ENCODE measurements at places on chromosomes 7 and 10.
A peak's percentile ranks its signal among the peaks of the same experiment; 100 is the strongest.

GRCh38 chr7:143265017-143265693, 1.9 kb downstream of the GSTK1 start:
- no peak for DNase-seq

GRCh38 chr7:92192326-92192725, 13.4 kb upstream of the LRRD1 start:
- DNase-seq, result no peak

DNA sequence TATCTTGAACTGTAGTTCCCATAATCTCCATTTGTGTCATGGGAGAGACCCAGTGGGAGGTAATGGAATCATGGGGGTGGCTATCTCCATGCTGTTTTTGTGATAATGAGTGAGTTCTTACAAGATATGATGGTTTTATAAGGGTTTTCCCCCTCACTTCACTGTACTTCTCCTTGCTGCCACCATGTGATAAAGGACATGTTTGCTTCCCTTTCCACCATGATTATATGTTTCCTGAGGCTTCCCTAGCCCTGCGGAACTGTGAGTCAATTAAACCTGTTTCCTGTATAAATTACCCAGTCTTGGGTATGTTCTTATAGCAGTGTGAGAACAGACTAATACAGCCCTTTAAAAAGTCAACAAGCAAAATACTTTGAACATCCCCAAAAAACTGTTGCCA, 427.7 kb downstream of the HTR7 start:
- DNase-seq, result no peak

DNA sequence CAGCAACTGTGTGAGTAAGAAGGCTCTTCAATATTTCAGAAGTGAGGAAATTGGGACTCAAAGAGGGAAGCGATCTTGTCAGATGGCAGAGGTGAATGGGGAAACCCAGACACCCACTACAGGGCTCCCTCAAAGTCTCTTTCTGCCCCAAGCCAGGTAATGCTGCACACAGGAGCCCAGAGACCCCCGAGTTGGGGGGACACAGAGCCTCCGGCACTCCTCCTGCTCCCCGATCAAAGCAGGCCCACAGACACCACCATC, 139.4 kb downstream of the TNS3 start:
- DNase-seq, result no peak

DNA sequence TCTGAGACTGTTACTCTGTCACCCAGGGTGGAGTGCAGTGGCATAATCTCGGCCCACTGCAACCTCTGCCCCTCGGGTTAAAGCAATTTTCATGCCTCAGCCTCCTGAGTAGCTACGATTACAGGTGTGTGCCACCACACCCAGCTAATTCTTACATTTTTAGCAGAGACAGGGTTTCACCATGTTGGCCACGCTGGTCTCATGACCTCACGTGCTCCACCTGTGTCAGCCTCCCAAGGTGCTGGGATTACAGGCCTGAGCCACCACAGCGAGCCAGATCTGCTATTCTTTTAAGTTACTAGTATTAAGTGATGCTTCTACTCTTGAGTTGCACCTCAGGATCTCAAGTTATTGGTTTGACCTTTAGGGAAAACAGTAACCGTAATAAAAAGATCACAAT, 23.0 kb upstream of the KMT2E start:
- no peak for DNase-seq

DNA sequence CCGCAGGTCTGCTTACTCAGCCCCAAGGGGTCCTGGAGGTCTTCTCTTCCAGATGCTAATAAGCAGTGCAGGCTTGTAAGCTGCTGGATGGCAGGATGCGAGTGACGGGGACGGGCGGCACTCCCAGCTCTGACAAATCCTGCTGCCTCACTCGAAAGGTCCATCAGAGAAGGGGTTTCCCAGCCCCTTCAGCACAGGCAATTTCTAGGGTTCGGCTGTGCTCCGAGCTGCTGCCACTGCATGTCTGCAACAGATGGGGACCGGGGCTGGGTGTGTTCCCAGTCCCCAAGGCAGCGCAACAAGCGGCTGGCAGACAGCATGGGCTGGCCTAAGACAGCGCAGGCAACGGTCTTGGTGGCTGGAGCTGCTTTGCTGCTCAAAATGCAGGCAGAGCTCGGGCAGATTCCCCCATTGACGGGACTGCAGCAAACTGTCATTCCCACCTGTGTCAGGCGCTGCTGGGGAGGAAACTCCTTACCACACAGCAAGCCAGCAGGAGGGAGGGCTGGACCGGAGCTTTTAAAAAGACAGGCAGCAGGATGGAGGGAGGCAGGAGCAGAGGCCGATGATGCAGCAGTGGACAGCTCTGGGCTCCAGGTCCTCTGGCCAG, 62.4 kb downstream of the PRKAG2 start:
- DNase-seq, result peak; percentile 21

DNA sequence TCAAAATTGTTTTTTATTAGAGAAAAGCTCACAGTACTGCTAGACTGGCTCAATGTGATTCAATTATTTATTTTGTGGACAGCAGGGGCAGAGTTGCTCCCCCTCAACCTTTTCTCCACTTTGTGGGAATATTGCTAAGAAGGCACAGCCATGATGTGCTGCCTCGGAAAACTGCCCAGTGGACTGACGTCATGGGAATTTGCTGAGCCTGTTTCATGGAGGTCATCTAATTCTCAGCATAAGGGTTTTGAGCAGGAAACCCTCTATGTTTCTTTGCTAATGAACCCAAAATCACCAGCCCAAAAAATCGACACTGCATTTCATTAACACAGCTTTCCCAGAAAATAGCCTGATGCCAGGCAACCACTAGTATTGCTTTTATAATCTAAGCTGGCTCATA, 228.8 kb upstream of the FAM3C start:
- no peak for DNase-seq

GRCh38 chr7:132899833-132900232, 182.1 kb downstream of the CHCHD3 start:
- DNase-seq, result no peak

- no peak for DNase-seq
Observed at GRCh38 chr7:5541087-5541992, 117.7 kb upstream of the TNRC18 start.

DNA sequence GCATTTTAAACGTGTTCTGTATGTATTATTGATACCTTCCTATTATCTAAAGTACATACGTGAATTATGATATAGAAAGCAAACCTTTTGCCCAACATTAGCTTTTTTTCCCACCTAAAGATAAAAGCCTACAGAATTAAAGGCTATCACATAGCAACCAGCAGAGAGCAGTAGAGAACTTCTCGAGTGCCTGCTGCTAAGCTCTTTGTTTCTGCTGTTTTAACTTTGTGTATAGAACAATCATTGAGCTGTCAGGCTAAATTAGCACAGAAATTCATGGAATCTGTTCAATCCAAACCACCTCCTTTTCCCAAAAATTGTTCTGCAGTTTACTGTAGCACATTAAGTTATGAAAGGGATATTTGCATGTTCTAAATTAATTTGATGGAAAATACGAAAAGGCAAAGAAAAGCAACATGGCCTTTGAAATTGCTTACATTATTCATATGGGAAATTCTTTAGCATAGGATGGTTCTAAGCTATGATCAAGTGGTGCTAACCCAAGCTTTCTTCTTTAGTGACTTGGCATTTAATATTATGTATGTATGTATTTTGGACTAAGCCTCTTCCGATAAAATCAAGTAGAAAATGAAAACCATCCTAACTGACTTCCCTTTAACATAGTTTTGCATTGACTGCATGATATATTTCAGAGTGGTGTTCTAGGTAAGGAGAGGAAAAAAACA, 1288.5 kb downstream of the GATA3 start:
- DNase-seq, result peak; percentile 54

DNA sequence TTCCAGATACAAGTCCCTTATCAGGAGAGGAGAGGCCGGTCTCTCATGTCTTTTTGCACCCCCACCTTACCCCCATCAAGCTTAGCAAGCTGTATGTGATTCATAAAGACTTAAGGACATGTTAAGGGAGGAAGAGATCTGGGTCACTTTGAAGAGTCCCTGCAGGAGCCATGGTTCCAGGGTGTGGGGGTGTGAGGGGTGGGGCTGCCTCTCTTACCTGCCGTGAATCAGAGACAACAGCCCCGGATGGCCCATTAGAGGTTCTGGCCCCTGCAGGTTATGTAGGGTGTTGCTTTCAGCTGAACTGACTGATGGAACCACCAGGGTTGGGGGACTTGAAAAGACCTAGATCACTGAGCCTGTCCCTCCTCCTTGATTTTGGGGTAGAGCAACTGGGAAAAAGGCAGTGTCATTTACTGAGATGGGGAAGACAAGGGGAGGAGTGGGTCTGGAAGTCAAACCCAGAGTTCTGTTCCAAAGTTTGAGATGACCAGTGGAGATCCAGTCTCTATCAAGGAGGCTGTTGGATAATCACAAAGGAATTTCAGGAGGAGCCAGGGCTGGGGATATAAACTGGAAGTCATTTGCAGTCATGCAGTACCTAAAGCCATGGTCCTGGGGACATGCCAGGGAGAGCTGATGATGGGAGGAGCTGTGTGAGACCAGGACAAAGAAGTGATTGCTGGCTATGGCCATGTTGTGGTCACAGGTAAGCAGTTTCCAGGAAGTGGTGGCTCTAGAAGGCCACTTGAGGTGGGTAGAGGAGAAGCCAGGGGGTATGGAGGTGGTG, 23.1 kb downstream of the ADAMTS14 start:
- DNase-seq, result no peak

DNA sequence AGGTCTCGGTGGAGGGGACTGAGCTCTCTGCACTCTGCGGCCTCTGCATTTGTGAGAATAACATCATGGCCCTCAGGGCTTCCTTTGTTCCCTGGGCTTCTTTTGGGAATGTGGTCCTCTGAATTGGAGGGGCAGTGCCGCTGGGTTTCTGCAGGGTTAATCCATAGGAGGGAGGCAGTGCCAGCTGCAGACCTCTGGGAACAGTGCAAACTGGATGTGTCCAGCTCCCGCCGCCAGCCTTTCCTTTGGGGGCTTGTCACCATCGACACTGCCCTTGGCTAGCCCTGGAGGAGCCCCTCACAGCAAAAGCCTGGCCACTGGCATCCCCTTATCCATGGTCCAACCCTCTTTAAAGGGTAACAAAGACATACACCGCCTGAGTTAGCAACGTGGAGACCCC, 174.0 kb downstream of the WDR37 start:
- DNase-seq, result no peak

DNA sequence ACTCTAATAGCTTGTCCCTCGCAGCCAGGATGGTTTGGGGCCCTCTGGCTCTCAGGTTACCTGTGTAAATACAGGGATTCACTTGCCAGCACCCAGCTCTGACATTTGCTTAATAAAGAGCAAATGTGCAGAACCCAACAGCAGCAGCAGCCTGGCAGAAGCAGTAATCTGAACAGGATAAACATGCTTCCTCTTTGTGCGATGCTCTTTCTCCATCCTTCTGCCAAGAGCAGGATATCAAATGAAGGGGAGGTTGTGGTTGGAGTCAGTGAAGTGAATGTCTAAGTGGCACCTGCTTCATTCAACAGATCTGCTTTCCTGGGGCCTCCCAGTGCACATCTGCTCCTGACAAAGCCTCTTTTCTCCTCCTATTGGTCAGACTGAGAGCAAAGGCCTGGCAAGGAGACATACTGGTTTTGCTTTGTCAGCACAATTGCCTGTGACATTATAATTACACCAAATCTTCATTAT, 130.3 kb downstream of the NRF1 start:
- DNase-seq, result no peak

DNA sequence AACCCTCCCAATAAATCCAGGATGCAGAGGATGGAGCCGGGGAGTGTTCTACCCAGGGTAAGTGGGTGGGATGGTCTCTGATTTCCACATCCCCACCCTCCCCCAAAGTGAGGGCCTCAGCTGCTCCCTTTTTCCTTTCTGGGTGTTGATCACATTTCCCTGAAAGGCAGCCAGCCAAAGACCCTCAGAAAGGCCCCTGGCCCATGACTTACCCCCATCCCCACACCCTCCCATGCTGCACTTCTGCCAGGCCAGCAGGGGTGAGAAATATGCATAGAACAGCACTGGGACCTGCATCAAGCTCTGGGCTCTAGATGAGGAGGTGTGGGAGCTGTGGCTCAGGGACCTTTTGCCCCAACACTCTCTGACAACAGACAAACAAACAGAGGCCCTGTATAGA, 927.3 kb upstream of the ZNF722 start:
- no peak for DNase-seq

DNA sequence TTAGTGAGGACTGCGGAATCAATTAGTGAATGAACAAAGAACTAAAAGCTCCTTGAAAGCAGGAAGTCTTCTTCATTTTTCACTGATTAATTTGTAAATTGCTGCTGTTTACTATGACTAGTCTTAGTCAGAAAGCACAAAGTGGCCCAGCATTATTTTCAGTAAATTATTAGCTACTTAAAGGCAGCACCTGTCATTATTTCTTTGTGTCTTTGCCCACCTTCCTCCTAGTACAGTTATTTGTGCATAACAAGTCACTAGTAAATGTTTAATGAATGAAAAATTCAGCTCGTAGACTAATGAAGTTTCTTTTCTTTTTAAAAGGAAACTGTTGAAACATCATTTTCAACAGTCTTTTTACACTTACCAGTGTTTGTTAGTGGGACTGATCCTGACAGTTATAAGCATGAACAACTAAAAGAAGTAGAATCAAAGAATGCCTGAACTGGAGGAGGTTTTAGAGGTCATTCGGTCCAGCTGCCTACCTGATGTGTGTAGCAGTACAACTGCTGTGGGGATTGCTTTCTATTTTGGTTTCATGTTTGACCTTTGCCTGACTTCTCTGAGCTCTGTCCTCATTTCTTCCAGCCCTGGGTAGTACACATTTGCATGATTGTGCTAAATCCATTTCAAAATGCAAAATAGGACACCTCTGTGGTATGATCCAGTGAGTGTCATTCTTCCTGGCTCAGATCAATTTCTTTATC, 140.0 kb upstream of the PHYHIPL start:
- DNase-seq, result no peak

DNA sequence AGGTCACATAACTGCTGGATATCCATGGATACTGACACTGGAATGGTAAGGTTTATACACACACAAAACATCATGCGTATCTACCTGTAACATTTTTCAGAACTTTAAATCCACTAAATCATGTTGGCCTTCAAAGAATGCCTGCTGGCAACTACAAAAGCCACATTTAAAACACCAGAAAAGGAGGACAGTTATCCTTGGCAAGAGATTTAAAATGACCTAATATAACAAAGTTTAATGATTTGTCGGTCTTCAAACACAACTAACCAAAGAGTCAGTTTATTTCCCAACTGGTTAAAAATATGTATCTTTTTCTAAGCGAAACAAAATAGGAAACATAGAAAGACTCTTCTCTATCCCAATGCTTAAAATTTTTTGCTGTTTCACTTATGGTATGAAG, 24.0 kb downstream of the WAPL start:
- DNase-seq, result no peak
